ENCODE measurements at places on chromosomes 2 and 18. TPM values are rescaled to one million over a fixed set of nuclear protein-coding genes. Genes with fewer than 3 reads are reported as not detected.

The HRH4 gene
- under 0.01 TPM for total RNA-seq

The SERPINE2 gene
- total RNA-seq = 275 TPM

The ODC1 gene
- total RNA-seq = 147 TPM

The KCNE4 gene
- total RNA-seq = 21.2 TPM

The KCNS3 gene
- 1.0 TPM for total RNA-seq

The DPP4 gene
- total RNA-seq = 163 TPM

The CD8B2 gene
- not detected for total RNA-seq

The RNU2-63P gene
- total RNA-seq = not detected

The PMAIP1 gene
- total RNA-seq = 11.3 TPM

The DSG1 gene
- not detected for total RNA-seq

The NBAS gene
- total RNA-seq = 125 TPM

The LINC00305 gene
- total RNA-seq = not detected

The BBS5 gene
- total RNA-seq = 7.6 TPM

The CHRNG gene
- not detected for total RNA-seq

The CYB5A gene
- 109 TPM for total RNA-seq

The TMEM163 gene
- total RNA-seq = not detected

The G6PC2 gene
- not detected for total RNA-seq

The ACTG2 gene
- total RNA-seq = 4.1 TPM

The ASXL3 gene
- total RNA-seq = 0.66 TPM

The RIT2 gene
- total RNA-seq = not detected

The SYT4 gene
- not detected for total RNA-seq

The FAM228A gene
- 1.3 TPM for total RNA-seq

The PKP4 gene
- 49.6 TPM for total RNA-seq

The ACMSD gene
- total RNA-seq = not detected

The CASP8 gene
- total RNA-seq = 22.0 TPM

The SERPINB12 gene
- not detected for total RNA-seq

The TWIST2 gene
- 297 TPM for total RNA-seq

The NTSR2 gene
- not detected for total RNA-seq

Measured in smooth muscle cell of trachea (primary cell).